ENCODE measurements at places on chromosomes 5 and 9. TPM values are rescaled to one million over a fixed set of nuclear protein-coding genes. Genes with fewer than 3 reads are reported as not detected.

ADRB2 gene
- total RNA-seq = 43.2 TPM

NUTM2F gene
- not detected for total RNA-seq

GARIN3 gene
- not detected for total RNA-seq

SLC6A3 gene
- 0.49 TPM for total RNA-seq

TMEM174 gene
- total RNA-seq = not detected

ANKRD31 gene
- 1.2 TPM for total RNA-seq

NSG2 gene
- total RNA-seq = 7.1 TPM

FOXI1 gene
- not detected for total RNA-seq

CDO1 gene
- total RNA-seq = 16.0 TPM

PCDHGA12 gene
- total RNA-seq = 10.6 TPM

MYO10 gene
- total RNA-seq = 22.1 TPM

SPATA31C1 gene
- total RNA-seq = not detected

CD274 gene
- 2.2 TPM for total RNA-seq

FBXL7 gene
- total RNA-seq = 21.1 TPM

ZER1 gene
- 54.8 TPM for total RNA-seq

MAMDC2 gene
- 38.5 TPM for total RNA-seq

CENPK gene
- 3.4 TPM for total RNA-seq

ESM1 gene
- total RNA-seq = not detected

PCDHGB2 gene
- 8.3 TPM for total RNA-seq

FOXD4L4 gene
- not detected for total RNA-seq

OR1L1 gene
- not detected for total RNA-seq

AGXT2 gene
- not detected for total RNA-seq

RABEPK gene
- 14.7 TPM for total RNA-seq

KCNV2 gene
- not detected for total RNA-seq

TNFSF8 gene
- total RNA-seq = 4.2 TPM

LCN2 gene
- 136 TPM for total RNA-seq

PTGS1 gene
- 12.0 TPM for total RNA-seq

PCDHGA1 gene
- not detected for total RNA-seq

SH3GL2 gene
- not detected for total RNA-seq

KCNIP1 gene
- not detected for total RNA-seq

GRIN3A gene
- total RNA-seq = 1.5 TPM

C5orf58 gene
- total RNA-seq = not detected

GPR151 gene
- not detected for total RNA-seq

SLC6A18 gene
- not detected for total RNA-seq

C1QTNF2 gene
- 1.7 TPM for total RNA-seq

EGFLAM gene
- total RNA-seq = 15.2 TPM

WNK2 gene
- total RNA-seq = 24.8 TPM

GDA gene
- total RNA-seq = not detected

VCAN gene
- total RNA-seq = 71.2 TPM

PAEP gene
- not detected for total RNA-seq

ADAMTS6 gene
- total RNA-seq = 1.5 TPM

GLRA1 gene
- total RNA-seq = not detected

BARX1 gene
- not detected for total RNA-seq

PDCD1LG2 gene
- 1.2 TPM for total RNA-seq

C5orf63 gene
- 0.98 TPM for total RNA-seq

CDH9 gene
- total RNA-seq = not detected

ANKRD18B gene
- 5.9 TPM for total RNA-seq

ARHGEF37 gene
- 17.7 TPM for total RNA-seq

SLC36A2 gene
- not detected for total RNA-seq

PHYHD1 gene
- 23.6 TPM for total RNA-seq

SNCAIP gene
- 11.3 TPM for total RNA-seq
